ENCODE measurements at places on chromosomes 4 and X. TPM values are rescaled to one million over a fixed set of nuclear protein-coding genes. Genes with fewer than 3 reads are reported as not detected.

DNA sequence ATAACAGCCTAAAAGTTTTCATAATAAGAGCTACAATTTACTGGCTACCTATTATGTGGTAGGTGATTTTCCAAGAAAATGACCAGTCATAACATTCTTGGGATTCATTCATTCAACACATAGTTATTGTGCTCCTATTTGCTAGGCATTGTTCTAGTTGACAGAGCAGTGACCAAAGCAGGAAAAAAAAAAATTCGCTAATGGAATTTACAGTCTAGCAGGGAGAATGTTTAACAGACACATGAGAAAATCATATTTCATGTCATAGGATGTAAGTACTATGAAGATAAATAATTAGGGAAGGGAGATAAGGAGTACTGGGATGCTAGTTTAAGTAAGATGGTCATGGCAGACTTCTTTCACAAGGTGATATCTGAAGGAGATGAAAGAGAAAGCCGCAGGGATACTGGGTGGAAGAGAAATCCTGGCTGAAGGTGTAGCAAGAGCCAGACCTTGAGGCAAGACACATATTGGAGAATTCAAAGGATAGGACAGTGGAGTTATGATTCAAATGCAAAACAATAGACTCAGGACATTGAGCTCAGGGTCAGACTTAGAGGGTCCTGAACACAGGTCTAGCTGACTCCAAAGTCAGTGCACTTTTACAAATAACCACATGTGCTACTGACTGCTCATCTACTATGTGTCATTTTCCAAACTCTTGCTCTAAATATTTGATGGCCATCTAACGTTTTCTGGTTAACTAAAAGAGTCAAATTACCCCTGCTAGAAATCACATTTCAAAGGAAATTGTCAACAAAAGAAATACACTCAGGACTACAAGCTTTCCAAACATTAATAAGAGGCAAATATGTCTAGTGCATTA, 20.4 kb downstream of the SPCS3 start:
- DNase-seq, result no peak

GRCh38 chrX:129642641-129643040, 12.1 kb downstream of the APLN start:
- no peak for DNase-seq

DNA sequence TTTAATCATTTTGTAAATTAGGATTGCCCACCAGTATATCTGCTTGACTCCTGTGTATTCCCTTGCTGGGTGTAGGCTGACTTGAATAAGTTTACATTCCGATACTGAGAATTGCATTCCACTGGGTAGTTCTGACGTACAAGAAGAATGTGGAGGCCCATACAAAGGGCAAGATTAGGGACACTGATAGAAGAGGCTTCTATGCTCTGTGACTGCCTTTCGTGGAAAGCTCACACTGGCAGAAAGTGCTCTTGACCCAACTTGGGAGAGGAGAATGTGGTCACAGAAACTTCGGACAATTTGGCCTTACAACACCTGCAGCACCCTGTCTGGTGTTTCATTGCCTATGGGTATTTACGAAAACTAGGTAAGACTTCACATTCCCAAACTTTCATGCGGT, 126.3 kb downstream of the RAPGEF2 start:
- no peak for DNase-seq

Gene GUCY1B1
- 0.12 TPM for polyA plus RNA-seq

Gene TCP11X2
- not detected for polyA plus RNA-seq

All from CD8-positive, alpha-beta memory T cell (primary cell).